Stimulated activated CD4-positive, alpha-beta T cell treated with anti-CD3 and anti-CD28 coated beads, Interleukin-4, amount 100 ng/mL, for 1 hour (primary cell): ENCODE measurements at places on chromosomes 5 and 9.

GRCh38 chr5:144189800-144190429 is 19.2 kb downstream of the KCTD16 start:
- DNase-seq = peak; percentile 67

GRCh38 chr5:40932766-40933165 is 23.5 kb downstream of the C7 start:
- no peak for DNase-seq

DNA sequence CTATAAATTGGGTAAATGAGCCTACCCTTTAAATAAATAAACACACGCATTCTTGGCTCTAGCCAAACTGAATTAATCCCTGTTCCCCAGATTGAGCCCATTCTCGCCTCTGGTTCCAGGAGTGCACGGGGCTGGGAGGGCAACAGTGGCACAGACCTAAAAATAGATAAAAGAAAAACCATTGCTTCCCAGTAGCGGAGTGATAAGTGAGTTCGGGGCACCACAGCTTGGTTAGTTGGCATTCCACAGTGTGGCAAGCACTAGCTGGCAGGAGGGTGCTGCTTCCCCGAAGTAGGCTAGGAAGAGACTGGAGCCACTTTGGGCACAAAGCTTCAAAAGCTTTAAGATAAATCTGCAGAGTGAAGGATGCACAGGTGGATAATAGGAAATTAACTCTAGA is 322.2 kb upstream of the SGCD start:
- no peak for DNase-seq

GRCh38 chr5:591746-592145 is 20.4 kb upstream of the CEP72 start:
- no peak for DNase-seq

DNA sequence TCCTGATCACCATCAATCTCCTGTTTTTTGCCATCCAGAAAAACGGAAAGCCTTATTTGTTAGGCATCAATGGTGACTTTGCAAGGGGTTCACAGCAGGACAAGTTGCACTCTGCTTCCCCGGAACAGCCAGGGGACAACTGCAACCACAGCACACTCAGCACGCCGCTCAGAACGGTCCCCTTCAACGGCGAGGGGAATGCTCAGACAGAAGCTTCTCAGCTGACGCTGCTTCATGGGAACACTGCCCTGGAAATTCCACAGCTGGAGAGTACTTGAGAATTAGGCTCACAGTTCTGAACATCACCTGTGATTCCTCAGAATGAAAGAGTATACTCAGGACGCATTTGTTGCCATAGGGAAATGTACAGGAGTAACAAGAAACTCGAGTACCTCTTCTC is 40.1 kb upstream of the PLPP6 start:
- DNase-seq = no peak

GRCh38 chr5:109413458-109413857 is 3.7 kb upstream of the PJA2 start:
- no peak for DNase-seq

- no peak for DNase-seq
These were observed 301.1 kb downstream of the EFNA5 start for GRCh38 chr5:107369622-107370021.

GRCh38 chr9:95545831-95546567 is 29.2 kb upstream of the PTCH1 start:
- no peak for DNase-seq

DNA sequence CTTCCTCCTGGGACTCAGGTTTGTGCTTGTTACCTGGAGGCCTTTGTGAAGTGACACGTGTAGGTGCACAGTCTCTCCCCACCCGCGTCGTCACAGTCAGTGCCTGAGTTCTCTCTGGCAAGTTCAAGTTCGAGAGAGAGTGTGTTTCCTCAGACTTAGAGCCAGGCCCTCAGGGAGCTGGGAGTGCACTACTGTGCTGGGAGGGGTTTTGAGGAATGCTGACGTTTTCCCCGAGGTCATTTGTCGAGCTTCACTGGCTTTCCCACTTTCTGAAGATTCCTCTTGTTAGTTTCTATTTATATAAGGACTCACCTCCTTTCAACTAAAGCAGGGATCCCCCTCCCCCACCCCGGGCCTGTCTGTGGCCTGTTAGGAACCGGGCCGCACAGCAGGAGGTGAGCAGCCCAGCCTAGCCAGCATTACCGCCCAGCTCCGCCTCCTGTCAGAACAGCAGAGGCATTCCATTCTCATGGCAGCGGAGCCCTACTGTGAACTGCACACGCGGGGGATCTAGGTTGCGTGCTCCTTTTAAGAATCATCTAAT is 209.2 kb downstream of the DIRAS2 start:
- no peak for DNase-seq

DNA sequence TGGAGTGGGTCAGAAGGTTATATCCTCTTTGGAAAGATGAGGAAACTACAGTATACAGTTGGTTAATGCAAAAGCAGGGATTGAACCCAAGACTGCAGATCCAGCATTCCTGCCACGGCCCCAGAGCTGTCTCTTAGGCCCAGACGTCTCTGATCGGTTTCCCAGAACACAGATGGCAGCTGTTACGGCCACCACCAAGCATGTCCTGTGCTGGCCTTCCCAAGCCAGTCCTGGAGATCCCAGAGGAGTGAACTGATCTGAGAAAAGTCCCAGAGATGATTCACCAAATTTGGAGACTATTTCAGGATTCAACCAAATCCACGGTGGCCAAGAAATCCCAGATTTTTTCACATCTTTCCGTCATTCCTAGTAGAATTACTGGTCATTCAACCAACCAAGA is 20.1 kb downstream of the TNIP1 start:
- DNase-seq = no peak

DNA sequence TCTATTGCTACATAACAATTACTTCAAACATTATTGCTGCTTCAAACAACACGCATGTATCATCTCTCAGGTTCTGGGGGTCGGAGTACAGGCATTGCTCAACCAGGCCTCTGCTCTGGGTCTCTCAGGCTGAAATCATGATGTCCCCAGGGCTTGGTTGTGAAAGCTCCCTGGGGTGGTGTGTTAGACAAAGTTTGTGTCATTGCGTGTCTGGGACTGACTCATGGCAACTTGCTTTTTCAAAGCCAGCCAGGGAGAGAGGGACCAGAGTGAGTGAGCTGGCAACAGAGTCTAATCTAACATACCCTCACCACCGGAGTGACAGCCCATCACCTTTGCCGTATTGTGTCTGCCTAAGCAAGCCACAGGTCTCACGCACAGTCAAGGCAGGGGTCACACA is 259.2 kb upstream of the NFIL3 start:
- DNase-seq = no peak

DNA sequence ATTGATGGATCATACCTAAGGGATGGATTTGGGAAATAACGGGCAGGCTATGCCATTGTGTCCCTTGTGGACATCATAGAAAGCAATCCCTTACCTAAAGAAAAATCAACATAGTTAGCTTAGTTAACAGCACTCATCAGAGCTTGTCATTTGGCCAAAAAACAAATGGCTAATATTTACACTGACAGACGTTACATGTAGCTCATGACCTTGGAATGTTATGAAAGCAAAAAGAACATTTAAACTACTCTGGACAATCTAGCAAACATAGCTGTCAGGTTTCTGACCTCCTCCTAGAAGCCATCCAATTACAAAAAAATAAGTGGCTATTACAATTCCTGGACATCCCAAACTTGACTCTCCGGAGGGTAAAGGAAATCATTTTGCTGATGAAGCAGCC is 23.8 kb downstream of the TMEM232 start:
- DNase-seq = no peak

DNA sequence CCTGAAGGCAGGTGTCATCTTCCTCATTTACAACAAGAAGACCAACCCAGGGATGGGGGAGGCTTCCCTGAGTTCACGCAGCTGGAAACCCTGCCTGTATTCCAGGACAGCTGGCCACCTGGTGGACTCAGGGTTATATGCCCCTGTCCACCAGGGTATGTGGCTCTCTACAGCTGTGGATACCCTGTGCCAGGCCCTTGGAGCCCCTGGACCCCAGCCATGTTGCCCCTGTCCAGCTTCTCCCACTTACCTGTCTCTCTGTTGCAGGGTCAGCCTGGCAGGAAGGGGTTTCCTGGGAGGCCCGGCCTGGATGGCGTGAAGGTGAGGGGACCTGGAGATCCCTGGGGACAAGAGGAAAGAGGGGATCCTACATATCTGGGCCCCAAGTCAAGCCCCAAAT is 79.7 kb upstream of the ORM1 start:
- no peak for DNase-seq

- DNase-seq = no peak
These were observed 188.7 kb upstream of the POU5F2 start for GRCh38 chr5:93930098-93930497.

GRCh38 chr5:35830587-35830986 is 26.1 kb upstream of the IL7R start:
- DNase-seq = no peak
